Fibroblast of skin of right quadriceps (primary cell): ENCODE measurements at places on chromosomes 6 and 20.
A peak's percentile ranks its signal among the peaks of the same experiment; 100 is the strongest.

- DNase-seq = no peak
Measured at GRCh38 chr6:157806856-157807215, 16.2 kb upstream of the SNX9 start.

GRCh38 chr6:64233746-64234145, 598.1 kb downstream of the PHF3 start:
- DNase-seq = no peak

DNA sequence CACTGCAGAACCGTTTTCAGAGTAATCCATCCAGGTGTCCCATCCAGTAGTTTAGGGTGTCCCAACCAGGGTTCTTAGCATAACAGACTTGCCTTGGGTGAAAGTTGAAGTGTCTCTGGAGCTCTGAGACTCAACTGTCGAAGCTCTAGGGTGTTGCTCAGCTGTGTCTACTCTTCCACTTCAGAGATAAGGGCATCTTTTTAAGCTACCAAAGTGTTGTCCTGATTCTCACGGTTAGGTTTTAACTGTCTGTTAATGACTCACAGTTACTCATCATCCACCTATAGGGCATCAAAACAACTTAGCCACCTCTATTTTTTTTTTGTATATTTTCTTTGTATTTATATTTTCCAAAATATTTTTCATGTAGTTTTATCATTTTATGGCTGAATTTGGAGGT, 36.9 kb upstream of the TBX18 start:
- DNase-seq = no peak

- DNase-seq = peak; percentile 80
Measured at GRCh38 chr6:148952147-148953035, 205.6 kb downstream of the UST start.

DNA sequence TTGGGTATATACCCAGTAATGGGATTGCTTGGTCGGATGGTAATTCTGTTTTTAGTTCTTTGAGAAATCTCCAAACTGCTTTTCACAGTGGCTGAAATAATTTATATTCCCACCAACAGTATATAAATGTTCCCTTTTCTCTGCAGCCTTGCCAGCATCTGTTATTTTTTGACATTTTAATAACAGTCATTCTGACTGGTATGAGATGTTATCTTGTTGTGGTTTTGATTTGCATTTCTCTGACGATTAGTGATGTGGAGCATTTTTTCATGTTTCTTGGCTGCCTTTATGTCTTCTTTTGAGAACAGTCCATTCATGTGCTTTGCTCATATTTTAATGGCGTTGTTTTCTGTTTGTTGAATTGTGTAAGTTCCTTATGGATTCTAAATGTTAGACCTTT, 641.6 kb downstream of the HACE1 start:
- peak; percentile 35 for DNase-seq

DNA sequence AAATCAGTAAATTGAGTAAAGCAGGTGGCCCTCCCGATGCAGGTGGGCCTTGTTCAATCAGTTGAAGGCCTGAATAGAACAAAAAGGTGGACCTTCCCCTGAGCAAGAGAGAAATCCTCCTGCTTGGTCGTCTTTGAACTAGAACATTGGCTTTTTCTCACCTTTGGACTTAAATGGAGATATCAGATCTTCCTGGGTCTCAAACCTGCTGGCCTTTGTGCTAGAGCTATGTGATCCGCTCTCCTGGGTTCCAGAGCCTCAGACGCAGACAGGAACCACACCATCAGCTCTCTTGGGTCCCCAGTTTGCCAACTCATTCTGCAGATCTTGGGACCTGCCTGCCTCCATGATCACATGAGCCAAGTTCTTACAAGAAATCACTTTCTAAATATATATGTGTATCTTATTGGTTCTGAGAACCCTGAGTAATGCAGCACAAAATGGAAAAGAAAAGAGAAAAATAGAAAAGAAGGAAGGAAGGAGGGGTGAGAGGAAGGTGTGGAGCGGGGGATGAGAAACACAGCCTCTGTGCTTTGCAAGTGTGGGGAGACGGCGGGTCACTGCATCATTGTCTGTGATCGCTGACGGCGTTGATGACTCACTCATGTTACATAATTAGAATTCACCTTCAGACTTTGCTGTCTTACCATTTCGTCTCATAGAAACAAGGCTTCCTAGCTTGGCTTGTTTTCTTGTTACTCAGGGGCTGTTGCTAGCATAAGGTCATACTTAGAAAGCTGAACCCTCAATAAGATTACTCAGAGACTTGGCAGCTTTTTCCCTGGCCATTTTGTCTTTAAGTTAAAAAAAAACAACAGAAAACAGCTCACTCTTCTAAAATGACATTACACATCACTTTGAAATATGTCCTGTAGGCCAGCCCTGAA, 85.7 kb upstream of the NEDD9 start:
- peak; percentile 98 for DNase-seq

GRCh38 chr20:24530131-24530680, 60.8 kb downstream of the SYNDIG1 start:
- no peak for DNase-seq

DNA sequence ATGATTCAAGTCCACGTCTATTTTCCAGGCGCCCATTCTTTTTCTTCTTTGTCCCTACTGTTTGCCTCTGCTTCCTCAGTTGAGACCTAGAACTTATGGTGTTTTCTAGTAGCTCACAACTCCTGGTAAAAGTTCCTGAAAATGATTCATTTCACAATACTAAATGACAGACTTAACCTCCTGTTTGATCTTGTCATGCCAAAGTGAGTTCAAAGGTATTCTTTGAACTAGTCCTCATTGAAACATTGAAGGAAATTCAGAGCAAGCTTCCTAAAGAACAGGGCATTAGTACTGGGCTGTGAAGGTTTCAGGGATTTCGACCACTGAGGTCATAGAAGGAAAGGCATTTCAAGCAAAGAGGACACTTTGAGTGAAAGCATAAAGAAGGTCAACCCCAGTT, 132.8 kb downstream of the IBTK start:
- DNase-seq = no peak

DNA sequence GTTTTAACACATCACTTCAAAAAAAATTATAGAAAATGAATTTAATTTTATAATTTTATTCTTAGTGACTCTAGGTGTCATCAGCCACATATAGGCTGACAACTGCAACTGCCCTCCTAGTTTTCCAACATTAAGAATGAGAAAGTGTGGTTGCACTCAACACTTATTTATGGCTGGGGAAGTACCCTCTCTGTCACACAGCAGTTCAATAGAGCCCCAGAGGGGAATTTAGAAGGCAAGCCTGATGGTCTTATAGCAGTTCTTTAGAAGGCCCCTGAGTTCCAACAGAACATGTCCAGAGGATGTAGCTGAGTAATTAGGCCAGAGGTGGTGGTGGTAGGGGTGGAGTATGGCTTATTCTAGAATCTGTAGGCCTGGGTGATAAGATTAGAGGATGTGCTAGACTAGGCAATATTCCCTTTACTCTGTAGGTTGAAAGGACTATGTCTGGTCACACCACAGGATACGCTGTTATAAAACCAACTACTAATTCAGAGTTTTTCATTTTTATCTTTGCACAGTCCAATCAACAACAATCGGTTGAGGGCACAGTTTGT, 226.5 kb upstream of the CITED2 start:
- DNase-seq = no peak
